ENCODE measurements at places on chromosomes 4 and X. TPM values are rescaled to one million over a fixed set of nuclear protein-coding genes. Genes with fewer than 3 reads are reported as not detected.

DNA sequence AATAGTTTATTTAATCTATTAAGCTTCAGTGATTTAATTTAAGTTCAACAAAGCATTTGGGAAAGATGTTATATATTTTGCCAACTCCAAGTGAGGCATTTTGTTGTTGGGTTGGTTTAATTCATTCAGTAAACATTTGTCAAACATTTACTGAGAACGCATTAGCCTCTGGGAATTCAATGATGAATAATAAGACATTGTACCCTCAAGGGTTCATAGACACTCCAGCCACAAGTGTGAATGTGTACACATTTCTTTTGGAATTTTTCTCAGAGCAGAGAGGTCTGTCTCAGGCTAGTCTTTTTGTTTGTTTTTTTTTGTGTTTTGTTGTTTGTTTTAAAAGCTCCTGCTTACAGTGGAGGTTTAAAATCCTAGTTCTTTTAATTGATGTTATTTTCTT lies 203.9 kb downstream of the SOWAHB start:
- H3K4me1 ChIP-seq: peaks cover 80% of the 10 kb centered on the region
- no peak overlapping the region for H3K4me3 ChIP-seq
- H3K36me3 ChIP-seq: no peaks in the 10 kb centered on the region
- H3K27ac ChIP-seq: peak overlapping the region; percentile 86
- H3K27me3 ChIP-seq: no peaks in the 10 kb centered on the region

GRCh38 chr4:53147711-53148110 lies 218.2 kb downstream of the SCFD2 start:
- peaks cover 13% of the 10 kb centered on the region for H3K4me1 ChIP-seq
- no peak for DNase-seq
- peak overlapping the region; percentile 31 for H3K27ac ChIP-seq
- H3K4me3 ChIP-seq: no peak overlapping the region
- H3K36me3 ChIP-seq: no peaks in the 10 kb centered on the region

- no peak overlapping the region for H3K4me3 ChIP-seq
- H3K27ac ChIP-seq: no peak overlapping the region
- no peak for DNase-seq
- no peaks in the 10 kb centered on the region for H3K36me3 ChIP-seq
- H3K4me1 ChIP-seq: no peaks in the 10 kb centered on the region
Measured at GRCh38 chr4:177391287-177391686, 51.0 kb downstream of the AGA start.

DNA sequence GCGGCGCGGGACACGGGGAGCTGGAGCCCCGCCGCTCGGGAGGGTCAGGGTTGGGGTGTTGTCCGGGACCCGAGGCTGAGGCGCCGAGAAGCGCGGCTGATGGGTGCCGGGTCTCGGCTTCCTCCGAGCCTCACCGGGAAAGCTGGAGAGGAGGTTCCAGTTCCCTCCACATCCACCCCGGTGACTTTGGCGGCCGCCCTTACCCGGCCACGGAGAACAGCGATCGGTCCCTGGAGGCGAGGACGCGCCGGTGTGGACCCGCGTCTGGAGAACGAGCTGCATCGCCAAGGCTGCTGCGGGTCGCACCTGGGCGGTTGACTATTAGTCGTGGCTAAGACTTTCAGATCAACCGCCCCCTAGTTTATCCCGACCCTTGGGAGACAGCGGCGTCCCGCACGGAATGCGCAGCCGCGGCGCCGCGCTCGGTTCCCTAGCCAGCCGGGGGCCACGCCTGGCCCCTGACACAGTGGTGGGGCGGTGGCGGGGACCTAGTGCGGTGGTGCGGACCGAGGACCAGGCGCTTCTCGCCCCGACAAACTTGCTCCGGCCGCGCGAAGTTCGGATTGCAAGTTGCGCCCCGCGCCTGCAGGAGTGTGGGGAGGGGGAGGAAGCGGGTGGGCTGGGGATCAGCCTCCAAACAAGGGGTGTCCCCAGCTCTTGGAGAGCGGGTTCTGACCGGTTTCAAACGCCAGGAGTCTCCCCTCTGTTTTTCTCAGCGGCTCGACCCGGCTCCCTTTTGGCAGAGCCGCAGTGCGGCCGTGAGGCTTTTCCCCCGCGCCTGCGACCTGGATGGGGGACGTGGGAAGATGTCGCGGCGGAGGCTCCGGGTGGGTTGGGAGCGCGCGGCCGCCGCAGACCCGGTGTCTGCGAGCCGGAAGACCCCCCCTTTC lies 568 bp downstream of the FHDC1 start:
- no peak for DNase-seq
- H3K27ac ChIP-seq: peak overlapping the region; percentile 20
- H3K27me3 ChIP-seq: peaks cover 52% of the 10 kb centered on the region
- no peaks in the 10 kb centered on the region for H3K36me3 ChIP-seq
- H3K4me3 ChIP-seq: peak overlapping the region; percentile 75
- peaks cover 20% of the 10 kb centered on the region for H3K4me1 ChIP-seq

DNA sequence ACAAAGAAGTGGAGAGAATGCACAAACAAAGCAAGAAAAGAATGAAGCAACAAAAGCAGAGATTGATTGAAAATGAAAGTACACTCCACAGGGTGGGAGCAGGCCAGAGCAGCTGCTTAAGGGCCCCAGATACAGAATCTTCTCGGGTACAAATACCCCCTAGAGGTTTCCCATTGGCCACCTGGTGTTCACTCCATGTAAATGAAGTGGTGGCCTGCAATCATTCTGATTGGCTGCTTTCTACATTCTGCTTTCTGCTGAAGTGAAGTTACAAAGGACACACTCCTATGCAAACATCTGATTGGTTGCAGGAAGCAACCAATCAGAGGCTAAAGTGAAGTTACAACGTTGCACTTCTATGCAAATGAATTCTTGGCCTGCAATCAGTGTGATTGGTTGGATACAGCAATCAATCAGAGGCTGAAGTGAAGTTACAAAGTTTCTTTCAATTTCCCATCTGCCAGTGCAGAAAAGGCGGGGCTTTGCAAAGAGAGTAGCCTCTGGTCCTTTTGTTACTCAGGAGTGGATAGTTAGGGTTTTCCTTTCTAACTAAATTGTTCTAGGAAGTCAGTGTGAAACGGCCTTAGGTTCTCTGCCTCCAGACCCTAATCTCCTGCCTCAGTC lies 19.0 kb upstream of the GPC4 start:
- no peaks in the 10 kb centered on the region for H3K36me3 ChIP-seq
- H3K27ac ChIP-seq: no peak overlapping the region
- no peak for DNase-seq
- H3K27me3 ChIP-seq: no peaks in the 10 kb centered on the region
- H3K4me1 ChIP-seq: no peaks in the 10 kb centered on the region
- no peak overlapping the region for H3K4me3 ChIP-seq

- no peaks in the 10 kb centered on the region for H3K27me3 ChIP-seq
- no peak overlapping the region for H3K4me3 ChIP-seq
- peaks cover 31% of the 10 kb centered on the region for H3K36me3 ChIP-seq
- no peak overlapping the region for H3K27ac ChIP-seq
- no peak for DNase-seq
Measured at GRCh38 chrX:41352329-41352838, 18.4 kb downstream of the DDX3X start.

DNA sequence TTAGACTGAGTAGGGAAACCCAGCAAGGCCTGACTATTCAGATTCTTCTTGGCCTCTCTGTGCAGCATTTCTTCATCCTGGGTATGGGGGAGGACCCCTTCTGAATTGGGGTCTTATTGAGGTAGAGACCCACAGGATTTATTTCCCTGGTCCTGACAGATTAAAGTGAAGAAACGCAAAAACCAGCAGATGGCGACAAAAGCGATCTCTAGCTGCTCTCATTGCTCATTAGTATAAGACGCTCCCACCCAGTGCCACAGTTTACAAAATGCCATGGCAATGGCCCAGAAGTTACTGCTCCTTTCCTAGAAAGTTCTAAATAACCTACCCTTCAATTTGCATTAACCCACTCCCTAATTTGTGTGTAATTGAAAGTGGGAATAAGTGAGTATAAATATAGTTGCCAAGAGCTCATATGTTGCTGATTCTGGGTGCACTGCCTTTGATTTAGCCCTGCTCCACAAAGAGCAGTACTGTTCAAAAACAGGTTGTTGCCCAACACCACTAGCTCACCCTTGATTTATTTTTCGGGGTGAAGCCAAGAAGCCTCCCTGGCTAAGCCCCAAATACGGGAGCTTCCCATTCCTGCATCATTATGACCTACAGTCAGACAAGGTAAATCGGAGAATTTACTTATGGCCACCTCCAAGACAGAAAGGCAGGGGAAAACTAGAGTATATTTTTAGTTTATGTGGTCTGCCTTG lies 3.7 kb upstream of the BEX4 start:
- peaks cover 6% of the 10 kb centered on the region for H3K4me1 ChIP-seq
- no peaks in the 10 kb centered on the region for H3K27me3 ChIP-seq
- H3K4me3 ChIP-seq: no peak overlapping the region
- H3K27ac ChIP-seq: no peak overlapping the region
- no peaks in the 10 kb centered on the region for H3K36me3 ChIP-seq
- no peak for DNase-seq

DNA sequence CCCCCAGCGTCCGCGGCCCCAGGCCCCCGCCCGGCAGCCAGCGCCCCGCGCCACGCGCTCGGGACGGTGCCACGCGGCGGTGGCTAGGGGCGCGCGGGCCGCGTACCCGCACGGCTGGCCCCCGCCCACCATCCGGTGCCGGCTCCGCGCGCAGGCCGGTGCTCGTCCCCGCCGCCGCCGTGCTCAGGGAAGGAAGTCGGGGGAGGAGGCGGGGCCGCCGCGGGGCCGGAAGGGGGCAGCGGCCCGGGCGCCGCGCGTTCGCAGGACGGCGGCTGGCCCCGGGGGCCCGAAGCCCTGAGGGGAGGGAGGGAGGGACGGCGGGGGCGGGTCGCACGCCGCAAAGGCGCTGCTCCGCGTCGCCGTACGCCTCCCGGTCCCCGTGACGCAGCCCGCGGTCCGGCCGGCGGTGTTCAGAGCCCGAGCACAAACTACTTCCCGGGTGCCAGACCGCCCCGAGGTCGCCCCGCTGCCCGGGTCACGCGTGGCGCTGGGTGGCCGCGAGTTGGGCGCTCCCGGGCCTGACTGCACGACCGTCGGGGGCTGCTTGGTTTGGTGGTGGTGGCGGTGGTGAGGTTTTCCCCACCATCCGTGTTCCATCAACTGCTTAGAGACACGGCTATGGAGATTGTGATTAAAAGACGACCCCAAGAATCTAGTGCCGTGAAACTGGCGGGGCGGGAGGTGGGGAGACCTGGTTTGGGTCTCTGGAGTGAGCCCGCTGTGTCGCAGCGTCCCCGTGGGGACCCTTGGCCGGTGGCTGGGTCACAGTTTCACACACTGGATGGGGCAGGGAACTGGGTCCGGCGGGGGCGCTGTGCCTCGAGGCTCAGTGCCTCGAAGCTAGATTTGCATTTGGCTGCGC lies at the start of gene DCTD:
Gene DCTD, minus strand, starts transcription at position 205 of the 862 bp plus-strand sequence. CDS start 1,818 bp downstream, outside the sequence.
- peak within 1 kb of the TSS; percentile 89 for H3K4me3 ChIP-seq
- H3K27me3 ChIP-seq: no peaks in the 10 kb centered on the region
- peaks cover 18% of the 10 kb centered on the region for H3K4me1 ChIP-seq
- peak within 1 kb of the TSS; percentile 88 for H3K27ac ChIP-seq

GRCh38 chr4:186203406-186203805 lies 12.0 kb downstream of the CYP4V2 start:
- H3K4me1 ChIP-seq: peaks cover 5% of the 10 kb centered on the region
- H3K27me3 ChIP-seq: no peaks in the 10 kb centered on the region
- DNase-seq: no peak
- peak overlapping the region; percentile 78 for H3K27ac ChIP-seq
- no peaks in the 10 kb centered on the region for H3K36me3 ChIP-seq

DNA sequence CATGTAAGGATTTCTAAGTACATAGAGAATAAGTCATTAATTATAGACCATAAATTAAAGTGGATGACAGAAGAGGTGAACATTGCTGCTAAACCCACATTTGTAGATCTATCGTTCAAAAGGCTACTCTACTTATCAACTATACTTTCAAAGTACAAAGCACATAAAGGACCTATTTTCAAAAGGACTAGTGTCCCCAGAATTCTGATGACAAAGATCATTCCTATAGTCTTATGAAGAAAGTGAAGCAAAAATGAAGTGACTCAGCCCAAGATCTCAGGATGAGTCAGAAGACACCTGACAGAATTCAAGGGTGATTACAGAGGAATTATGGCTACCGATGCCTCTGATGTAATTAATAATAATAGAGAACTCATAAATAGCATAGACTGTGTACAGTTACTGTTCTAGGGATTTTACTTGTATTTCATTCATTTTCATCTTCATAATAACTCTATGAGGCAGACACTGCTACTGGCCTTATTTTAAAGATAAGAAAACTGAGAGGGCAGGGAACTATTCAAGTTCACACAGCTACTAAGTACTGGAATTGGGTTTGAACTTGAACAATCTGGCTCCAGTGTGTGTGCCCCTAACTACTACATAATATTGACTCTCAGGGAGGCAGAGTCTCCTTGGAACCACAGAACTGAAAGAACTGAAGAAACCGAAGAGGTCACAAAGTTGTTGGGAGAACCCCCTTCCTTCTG lies 17.1 kb downstream of the USP46 start:
- peaks cover 48% of the 10 kb centered on the region for H3K4me1 ChIP-seq
- H3K4me3 ChIP-seq: no peak overlapping the region
- peak overlapping the region; percentile 41 for H3K27ac ChIP-seq
- no peak for DNase-seq

DNA sequence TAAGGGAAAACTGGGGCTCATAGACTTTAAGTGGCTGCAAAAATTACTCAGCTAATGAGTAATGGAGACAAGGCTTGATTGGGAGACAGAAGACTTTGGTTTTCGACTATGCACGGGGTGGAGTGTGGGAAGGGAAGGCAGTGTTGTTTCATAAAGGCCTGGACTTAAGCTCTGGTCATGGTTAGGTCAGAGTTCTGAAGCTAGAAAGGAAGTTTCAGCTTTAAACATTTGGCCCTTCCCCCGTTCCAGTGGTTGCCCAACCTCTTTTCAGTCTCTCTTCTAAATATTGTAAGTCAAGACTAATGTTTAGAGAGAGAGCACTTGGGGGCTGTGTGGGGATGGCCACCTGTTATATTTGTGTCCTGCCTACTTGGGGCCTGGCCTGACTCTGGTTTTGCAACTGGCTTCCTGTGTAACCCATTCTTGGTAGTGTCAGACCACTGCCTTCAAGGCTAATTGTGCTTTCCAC lies 21.0 kb downstream of the MSN start:
- peak overlapping the region; percentile 58 for H3K27ac ChIP-seq
- peaks cover 70% of the 10 kb centered on the region for H3K4me1 ChIP-seq
- no peaks in the 10 kb centered on the region for H3K36me3 ChIP-seq
- H3K27me3 ChIP-seq: no peaks in the 10 kb centered on the region
- no peak overlapping the region for H3K4me3 ChIP-seq

Gene VCX3A
- not detected for total RNA-seq

Gene NPY2R
- total RNA-seq: not detected

Gene ATP1B4
- total RNA-seq: not detected

Data from esophagus muscularis mucosa (tissue), 4 donors.